SK-N-DZ (cell line): ENCODE measurements at places on chromosomes 4 and X.

GRCh38 chrX:70262952-70263567, 3.1 kb upstream of the P2RY4 start:
- DNase-seq, result peak; percentile 31

DNA sequence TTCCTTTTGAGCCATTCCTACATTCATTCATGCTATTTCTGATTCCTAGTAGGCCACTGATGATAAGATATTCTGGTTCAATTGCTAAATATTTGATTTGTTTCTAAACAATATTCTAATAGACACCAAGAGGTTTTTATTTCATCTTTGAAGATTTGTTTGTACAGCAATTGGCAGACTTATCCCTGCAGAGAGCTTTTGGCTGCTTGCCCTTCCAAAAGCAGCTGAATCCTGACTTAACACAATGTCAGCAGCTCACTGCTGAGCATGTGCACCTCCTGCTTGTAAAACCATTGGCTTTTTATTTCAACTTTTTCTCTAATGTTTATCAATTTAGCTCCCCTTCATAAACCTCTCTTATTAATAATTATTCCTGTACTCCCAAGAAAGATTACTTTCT, 45.3 kb downstream of the MMRN1 start:
- no peak for DNase-seq

DNA sequence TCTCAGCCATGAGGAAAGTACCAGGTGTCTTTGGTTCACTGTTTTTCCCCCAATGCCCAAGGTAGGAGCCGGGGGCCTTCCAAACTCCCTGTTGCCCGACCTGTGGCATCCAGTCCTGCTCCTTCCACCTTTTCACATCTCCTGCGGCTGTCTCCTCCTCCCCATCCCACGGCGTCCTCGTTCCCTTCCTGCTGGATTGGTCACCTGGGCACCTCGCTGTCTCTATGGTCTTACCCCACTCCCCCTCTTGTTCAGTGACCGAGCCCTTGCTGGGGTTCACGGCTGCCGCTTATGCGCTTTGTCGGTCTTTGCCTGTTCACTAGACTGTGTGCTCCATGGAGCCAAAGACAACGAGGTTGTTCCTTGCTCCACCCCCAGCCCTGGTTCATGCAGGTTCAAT, 188.7 kb upstream of the PSAPL1 start:
- DNase-seq, result no peak

DNA sequence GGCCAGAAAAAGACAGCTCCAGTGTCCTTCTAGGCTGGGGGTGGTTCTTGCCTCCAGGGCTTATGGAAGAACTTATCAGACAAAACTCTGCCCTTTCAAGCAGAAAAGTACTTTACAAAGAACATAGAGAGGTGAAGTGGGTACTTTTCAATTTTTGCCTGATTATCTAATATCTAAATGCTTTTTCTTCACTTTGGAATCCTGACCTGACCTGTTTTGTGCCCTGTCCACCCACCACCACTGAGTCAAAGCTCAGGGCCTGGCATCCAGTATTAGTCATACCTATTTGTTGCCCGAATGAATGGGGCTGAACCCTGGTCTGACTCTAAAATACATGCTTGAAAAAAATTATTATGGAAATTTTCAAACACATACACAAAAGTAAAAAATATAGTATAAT, 37.2 kb downstream of the RTL9 start:
- no peak for DNase-seq

GRCh38 chrX:153493085-153493484, 1.7 kb upstream of the BGN start:
- no peak for DNase-seq

DNA sequence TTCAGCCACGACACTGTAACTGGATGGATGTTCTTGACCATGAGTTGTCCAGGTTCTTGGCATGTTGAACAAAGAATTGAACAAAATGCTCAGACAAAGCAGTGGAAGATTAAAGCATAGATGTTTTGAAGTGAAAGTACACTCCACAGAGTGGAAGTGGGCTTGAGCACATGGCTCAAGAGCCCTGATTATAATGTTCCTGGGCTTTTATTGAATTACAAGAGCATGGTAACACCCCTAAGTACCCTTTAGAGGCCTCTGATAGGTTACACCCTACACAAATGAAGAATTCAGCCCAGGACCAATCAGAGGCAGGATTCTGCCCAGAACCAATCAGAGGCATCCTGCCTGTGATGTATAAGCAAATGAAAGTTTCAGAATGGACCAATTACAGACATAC, 33.5 kb downstream of the SLC10A6 start:
- no peak for DNase-seq

DNA sequence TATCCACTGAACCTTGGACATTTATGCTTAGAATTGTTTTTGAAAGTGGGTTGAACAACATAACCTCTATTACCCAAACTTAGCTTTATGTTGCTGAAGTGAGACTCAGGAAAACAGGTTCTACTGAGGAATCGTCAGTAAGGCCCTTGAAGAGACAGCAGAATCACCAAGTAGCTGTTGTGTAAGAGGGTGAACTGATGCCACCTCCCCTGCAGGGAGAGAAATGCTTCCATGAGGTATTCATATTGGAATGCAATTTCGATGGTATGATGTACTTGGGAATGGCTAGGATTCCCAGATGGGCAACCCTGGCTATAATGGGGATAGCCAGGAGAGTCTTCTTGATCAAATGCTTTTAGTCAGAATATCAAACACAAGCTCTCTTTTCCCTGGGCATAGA, 4.1 kb upstream of the SCRG1 start:
- DNase-seq, result no peak

DNA sequence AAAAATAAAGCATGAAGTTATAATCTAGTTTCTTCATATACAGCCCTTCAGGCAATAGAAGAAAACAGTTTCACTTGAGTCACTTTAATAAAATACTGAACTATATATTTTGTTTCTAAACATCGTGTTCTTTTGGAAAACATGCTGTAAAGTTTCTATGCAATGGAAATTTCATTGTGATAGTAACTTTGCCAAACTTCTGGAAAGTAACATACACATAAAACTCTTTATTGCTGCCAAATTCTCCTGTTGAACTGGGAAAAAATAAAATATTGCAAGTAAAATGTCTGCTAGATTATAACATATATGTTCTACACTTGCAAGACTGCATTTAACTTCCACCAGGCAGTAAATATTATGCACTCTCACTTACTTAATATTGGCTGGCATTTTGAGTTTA, 635.4 kb downstream of the SPRY1 start:
- no peak for DNase-seq

GRCh38 chr4:20368926-20369325, 117.2 kb downstream of the SLIT2 start:
- DNase-seq, result no peak

DNA sequence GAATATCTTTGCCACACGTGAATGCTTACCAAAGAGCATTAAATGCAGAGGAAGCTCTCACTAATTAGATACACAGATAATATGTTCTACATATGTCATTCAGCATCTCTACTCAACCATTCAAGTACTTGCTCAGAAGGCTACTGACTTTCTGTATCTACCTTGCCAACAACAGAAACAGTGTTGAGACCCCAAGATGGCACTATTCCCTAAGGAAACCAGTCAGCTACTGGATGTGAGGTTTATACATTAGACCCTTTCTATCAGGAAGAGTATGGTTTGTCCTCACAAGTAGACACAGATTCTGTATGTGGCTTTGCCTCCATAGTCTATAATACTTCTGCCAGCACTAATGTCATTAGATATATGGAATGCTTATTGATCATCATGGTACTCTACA, 443.9 kb upstream of the INTU start:
- peak; percentile 64 for DNase-seq

GRCh38 chr4:3338976-3339531, 46.2 kb downstream of the RGS12 start:
- DNase-seq, result no peak
